NCI-H69 (cell line): ENCODE measurements at places on chromosomes 3 and 15.

- no peak for DNase-seq
Observed at GRCh38 chr3:111299192-111299615, 227.6 kb downstream of the NECTIN3 start.

- peak; percentile 75 for DNase-seq
Observed at GRCh38 chr3:24185738-24186384, 240.8 kb downstream of the NR1D2 start.

GRCh38 chr3:143594206-143594605 is 254.1 kb downstream of the SLC9A9 start:
- no peak for DNase-seq

- peak; percentile 83 for DNase-seq
Observed at GRCh38 chr3:48898383-48899234, at the start of gene SLC25A20. Gene SLC25A20, minus strand, starts transcription at chr3:48898882. Its CDS starts 88 bp downstream, at chr3:48898794.

- no peak for DNase-seq
Observed at GRCh38 chr3:54712539-54712938, 215.3 kb downstream of the LRTM1 start.

DNA sequence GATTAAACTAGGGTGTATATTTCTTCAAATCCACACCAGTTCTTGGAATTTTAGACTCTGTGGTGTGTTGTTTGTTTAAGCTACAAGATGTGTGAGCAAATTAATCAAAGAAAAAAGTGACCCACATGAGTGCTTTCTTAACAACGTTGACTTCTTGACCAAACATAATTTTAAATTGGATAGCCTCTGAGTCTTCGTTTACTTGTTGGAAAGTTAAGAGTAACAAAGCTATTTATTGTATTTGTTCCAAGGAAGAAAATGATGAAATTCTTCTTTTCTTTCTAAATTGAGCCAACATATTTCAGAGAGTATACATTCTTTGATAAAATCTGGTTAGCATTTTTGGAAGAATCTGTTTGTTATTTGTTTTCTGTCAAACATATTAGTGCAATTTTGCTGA is 99.9 kb upstream of the IGSF10 start:
- no peak for DNase-seq

DNA sequence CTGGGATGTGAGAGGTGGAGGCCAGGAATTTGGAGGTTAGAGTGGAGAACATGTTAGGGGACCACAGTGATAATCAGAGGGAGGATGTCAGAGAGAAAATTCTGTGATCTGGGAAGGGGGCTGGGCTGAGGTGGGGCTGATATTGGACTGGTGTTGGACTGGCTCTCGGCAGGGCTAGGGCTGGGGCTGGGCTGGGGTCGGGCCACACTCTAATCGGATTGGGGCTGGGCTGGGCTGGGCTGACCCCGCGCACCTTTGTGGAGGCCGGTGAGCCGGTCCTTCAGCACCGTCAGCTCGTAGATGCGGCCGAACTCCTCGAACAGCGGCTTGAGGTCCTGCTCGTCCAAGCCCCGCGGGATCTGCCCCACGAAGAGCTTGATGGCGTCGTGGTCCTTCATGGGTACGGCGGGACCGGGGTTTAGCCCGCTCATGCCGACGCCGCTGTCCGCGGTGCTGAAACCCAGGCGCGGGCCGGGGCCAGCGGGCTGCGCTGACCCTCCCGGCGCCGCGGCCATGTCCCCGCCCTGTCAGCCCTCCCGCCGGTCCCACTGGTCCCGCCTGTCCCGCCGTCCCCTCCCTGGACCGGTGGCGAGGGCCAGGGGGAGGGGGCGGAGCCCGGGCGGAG is 485 bp downstream of the CELF6 start:
- no peak for DNase-seq

- DNase-seq, result no peak
Observed at GRCh38 chr3:55066551-55067047, 138.7 kb upstream of the LRTM1 start.

GRCh38 chr3:53495520-53496391 is 1.3 kb downstream of the CACNA1D start:
- DNase-seq, result peak; percentile 77

DNA sequence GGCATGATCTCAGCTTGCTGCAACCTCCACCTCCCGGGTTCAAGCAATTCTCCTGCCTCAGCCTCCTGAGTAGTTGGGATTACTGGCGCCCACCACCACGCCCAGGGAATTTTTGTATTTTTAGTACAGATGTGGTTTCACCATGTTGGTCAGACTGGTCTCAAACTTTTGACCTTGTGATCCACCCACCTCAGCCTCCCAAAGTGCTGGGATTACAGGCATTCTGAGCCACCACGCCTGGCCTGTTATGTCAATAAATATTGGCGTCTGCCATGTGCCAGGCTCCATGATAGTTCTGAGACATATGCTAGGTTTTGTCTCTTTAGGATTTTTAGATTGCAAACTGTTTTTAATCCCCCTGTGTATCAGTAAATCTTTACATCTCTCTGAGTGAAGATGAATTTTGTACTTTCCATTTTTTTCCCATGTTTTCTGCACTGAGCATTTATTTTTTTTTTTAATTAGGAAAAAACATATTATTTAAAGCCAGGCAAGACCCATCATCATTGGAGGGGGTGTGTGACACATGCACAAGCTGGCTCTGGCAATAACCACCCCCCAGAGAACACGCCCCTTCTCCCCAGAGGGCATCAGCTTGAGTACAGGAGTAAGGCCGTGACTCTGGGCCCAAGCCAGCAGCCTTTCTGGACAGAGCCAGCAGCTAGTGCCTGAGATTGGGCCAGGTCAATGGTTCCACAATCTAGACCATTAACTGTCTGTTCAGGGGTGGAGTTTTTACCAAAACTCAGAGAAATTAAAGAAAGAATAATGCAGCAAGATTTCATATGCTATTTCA is 51.0 kb upstream of the ATP1B3 start:
- no peak for DNase-seq

GRCh38 chr3:130892759-130893375 is 1.0 kb upstream of the ATP2C1 start:
- DNase-seq, result peak; percentile 79

DNA sequence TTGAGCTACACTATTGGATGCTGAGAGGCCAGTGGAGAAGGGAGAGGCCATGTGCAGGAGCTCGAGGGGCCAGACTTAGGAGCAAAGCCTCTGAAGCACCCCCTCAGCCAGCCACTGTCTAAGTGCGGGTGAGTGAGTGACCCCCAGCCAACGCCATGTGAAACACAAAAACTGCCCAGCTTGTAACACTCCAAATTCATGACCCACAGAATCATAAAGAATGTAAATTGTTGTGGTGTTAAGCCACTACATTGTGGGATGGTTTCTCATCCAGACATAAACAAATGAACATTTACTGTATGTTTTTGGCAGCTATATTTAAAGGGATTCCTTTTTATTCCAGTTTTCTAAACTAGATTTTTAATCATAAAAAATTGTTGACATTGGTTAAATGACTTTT is 27.2 kb upstream of the TMEM158 start:
- DNase-seq, result no peak

GRCh38 chr3:71395927-71396695 is 187.4 kb downstream of the FOXP1 start:
- peak; percentile 10 for DNase-seq

DNA sequence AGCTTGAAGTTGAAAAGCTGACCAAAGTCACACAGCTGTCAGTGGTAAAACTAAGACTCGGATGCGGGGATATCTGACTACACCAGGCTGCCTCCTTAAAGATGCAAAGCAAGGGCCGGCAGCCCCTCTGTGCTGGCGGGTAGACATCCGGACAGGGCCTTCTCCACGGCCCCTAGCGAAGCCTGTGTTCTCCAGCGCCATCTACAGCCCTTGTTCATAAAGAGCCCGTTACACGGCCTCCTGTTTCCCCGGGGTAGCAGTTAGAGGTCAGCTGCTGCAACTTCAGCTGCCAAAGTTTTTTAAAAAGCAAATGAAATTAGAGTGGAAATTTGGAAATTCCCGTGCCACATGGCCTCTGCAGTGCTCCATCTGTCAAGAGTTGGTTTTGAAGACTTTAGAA is 383.0 kb downstream of the TBL1XR1 start:
- DNase-seq, result peak; percentile 80

DNA sequence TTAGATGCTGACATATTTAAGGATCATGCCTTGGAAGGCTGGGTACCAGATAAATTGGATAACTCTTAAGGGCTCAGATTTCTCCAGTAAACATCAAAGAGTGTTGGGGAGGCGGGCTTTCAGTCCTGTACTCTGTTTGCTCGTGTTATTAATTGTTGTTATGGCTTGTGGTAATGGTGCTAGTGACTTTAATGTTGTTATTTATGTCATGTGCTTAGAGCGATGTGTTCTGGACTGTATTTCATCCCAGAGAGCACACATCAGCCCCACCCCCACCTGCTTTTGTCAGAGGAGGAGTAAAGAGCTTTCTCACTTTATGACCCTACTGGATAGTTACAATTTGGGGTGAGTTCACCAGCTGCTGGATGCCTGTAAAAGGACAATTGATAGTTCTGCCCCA is 386.3 kb downstream of the EPHB1 start:
- no peak for DNase-seq

- DNase-seq, result no peak
Observed at GRCh38 chr3:143242691-143243090, 123.1 kb downstream of the CHST2 start.

GRCh38 chr15:80474224-80475215 is 70.3 kb downstream of the ARNT2 start:
- no peak for DNase-seq

- DNase-seq, result peak; percentile 26
Observed at GRCh38 chr15:75025107-75025506, 1.7 kb downstream of the PPCDC start.

DNA sequence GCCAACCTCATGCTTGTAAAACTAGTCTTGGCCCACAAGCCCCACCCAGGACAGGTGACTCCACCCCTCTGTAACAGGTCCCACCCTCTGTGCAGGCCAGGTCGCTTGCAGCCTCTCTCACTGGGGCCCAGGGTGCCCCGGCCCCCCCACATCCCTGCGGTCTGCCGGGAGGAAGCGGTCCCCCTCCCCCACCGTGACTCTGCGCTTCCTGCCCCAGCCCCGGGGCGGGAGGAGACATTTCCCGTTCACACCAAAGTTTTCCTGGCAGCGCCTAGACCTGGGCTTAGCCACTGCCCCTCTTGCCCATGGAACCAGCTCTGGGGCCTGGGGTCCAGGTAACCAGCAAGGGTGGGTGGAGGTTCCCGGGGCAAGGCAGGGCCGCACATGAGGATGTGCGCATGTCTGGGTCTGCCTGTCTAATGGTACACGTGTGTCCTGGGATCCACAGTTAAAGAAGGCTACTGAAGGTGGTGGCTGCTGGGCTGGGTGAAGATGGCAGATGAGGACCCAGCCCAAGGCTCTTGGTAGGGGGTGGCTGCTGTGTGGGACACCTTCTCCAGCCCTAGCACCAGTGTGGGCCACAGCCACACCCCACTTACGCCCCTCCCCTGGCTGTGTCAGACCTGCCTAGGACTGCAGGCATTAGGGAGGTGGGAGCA is 8.4 kb downstream of the NBEAL2 start:
- DNase-seq, result no peak

- peak; percentile 76 for DNase-seq
Observed at GRCh38 chr3:50381383-50381782, 22.1 kb upstream of the TMEM115 start.

DNA sequence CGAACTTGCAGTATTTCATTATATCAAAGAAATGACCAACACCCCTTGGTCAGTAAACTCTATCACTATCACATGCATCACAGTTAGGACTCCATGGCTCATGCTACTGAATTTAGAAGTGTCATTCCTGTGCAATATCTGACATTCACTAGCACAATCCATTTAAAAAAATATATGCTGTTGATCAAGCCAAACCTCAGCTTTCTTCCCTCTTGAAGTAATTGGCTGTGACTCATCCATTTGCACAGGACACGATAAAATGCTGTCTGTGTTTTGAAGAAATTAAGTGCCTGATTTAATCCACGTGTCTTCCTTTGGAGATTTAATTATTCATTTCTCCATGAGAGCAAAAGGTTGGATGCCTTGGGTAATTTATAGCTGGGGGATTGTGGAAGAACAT is 38.9 kb downstream of the CPNE4 start:
- DNase-seq, result no peak

DNA sequence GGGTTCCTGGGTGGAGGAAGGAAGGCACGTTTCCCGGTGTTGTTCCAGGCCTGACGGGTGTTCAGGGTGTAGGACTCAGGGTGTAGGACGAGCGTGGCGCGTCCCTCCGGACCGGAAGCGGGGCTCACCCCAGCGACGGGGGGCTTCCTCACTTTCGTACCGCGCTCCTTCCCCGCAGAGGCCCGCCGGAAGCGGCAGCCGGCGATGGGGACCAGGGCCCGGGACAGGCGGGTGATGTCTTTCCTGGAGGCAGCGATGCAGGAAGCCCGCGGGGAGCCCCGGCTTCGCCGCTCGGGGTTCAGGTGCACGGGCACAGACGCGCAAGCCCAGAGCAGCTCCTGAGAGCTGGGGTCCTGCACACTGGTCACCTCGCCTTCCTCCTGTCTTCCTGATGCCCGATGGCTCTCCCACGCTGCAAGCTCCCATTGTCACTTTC is 13.4 kb downstream of the FOXL2NB start:
- no peak for DNase-seq

DNA sequence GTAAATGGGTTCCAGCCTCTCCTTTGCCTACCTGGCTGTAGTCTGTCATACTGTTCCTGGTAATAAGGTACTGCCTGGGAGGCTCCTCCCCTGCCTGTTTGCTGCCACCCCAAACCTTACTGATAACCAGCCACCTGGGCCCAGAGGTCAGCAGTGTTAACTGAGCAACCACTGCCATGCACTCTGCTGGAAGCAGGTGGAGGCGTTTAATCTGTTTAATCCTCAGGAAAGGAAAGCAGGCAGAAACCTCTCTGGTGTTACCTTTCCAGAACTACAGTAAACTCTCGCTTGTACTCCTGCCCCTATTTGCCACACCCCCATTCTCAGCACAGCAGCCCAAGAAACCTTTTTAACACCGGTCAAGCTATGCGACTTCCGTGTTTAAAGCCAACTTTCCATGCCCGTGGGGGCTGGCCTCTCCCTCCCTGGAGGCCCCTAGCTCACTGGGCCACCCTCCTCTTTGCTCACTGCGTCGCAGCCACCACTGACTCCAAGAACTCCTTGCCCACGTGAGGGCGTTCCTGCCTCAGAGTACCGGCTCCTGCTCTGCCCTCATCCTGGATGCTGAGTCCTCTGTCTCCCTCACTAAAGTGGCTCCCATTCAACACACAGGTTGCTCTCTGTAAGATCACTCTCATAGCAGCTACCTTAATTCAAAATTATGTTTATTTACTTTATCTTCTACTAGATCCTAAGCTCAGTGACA is 8.3 kb downstream of the BDH1 start:
- no peak for DNase-seq

DNA sequence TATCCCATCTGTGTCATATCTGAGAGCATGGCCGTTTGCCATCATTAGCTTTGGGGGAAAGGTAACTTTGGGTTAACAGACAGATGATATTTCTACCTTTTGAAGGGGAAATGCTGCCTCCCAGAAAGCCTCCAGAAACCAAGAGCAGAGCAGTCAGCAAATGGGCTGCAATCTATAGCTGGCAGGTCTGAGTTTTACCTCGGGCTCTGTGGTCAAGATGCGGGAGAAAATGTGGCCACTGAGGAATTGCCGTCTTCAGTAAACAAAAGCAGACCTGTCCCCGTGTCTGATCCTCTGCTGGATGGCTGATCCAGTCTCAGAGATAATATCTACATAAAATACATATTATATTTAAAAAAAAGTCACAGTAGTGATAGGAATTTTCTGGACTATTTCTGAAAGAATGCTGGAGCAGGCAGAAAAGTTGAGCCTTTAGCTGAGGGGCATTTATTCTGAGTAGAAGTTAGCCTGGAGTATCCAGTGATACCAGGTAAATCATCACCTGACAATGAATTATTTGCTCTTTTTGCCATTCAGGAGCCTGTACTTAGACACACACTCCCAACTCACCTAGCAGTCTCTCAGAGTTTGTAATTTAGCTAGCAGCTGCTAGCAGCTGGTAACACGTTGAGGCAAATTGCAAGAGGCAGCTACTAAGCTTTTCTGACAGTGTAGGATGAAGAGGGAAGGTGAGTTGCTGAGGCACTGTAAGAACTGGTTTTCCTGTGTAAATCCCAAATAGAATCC is 285.3 kb upstream of the RARB start:
- peak; percentile 35 for DNase-seq
